ENCODE measurements at places on chromosomes 6 and 20.

- DNase-seq = no peak
These were observed 25.2 kb downstream of the TNFAIP3 start for GRCh38 chr6:137892271-137892708.

DNA sequence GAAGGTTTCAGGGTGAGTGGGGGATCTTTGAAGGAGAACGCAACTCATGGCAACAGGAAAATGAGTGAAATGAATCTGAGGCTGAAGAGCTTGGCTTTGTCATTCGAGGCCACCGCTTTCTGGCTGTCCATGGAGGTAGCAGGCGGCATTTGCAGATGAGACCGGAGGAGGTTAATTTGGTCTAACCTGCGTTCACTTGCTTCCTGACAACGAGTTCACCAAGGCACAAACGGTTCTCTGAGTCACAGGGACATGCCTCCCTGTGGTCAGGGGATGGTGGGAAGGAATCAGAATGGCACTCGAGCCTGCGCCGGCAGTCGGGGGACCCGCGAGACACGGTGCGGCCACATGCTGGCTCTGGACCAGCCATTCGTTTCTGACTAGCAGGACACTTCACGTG is 75.0 kb downstream of the IRF4 start:
- no peak for DNase-seq

DNA sequence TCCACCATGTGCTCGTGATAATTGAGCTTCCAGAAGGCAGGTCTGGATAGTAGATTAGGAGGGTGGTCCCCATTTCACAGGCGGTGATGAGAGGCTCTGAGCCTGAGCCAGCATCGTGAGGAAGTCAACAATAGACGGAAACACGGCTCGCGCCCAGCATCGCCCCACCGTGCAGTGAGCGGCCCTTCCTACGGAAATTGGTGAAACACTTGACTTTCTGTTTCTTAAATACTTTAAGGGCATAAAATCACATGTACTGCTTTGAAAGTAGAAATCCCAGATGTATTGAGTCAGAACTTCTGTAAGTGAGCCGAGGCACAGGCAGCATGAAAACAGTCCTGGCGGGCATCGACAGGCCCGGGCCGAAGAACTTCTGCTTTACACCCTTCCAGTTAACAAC is 4.3 kb upstream of the KIF25 start:
- no peak for DNase-seq

DNA sequence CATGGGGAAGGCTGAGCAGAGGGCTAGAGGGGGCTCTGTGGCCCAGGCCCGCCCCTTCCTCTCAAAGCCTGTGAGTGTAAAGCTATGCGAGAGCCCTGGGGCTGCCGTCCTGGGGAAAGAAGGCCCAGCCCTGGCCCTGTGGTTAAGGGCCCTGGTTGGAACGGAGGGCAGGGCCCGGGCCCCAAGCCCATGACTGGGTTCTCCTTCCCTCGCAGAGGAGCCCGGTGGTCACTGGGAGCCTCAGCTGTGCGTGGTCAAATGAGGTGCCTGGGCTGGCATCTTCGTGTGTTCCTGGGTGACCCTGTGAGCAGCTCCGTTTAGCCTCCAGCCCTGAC is 56.0 kb downstream of the SMOC2 start:
- DNase-seq = no peak

DNA sequence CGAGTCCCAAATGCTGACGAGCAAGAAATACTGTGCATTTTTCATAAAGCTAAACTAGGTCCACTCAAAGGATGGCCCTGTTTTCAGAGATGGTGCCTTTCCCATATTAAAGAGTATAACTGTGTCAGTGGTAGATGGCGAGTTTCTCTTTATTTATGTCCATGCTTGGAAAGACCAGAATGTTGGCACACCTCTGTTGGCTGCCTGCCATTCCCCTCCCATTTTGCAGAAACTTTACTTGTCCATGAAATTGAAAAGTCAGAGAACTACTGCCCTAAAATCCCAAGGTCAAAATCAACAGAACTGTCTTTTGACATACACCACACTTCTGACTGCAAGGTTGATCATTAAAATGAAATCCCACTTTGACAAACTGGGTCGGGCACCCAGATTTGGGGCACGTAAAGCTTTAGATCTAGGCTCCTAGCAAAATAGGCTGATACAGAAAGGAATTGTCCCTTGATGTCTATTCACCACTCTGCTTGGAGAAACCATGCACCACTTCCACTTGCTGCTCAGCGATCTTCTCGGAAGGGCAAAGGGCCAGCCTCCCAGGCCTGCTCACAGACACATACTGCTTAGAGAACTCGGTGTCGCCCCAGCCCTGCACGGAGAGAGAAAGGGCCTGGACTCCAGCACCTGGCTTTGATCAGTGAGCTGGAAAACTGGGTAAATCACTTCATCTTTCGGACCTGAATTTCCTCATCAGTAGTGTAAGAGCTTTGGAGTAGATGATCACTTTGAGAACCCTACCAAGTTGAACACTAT is 130.0 kb downstream of the AGPAT4 start:
- no peak for DNase-seq

GRCh38 chr20:35908007-35908406 is 46.3 kb downstream of the SCAND1 start:
- DNase-seq = no peak

DNA sequence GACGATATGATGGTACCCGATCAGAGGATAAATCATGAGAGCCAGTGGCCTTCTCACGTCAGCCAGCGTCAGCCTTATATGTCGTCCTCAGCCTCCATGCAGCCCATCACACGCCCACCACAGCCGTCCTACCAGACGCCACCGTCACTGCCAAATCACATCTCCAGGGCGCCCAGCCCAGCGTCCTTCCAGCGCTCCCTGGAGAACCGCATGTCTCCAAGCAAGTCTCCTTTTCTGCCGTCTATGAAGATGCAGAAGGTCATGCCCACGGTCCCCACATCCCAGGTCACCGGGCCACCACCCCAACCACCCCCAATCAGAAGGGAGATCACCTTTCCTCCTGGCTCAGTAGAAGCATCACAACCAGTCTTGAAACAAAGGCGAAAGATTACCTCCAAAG is 122.2 kb downstream of the TMEM242 start:
- DNase-seq = no peak

GRCh38 chr6:39256294-39256940 is 27.1 kb upstream of the KCNK5 start:
- DNase-seq = no peak

- DNase-seq = no peak
These were observed 56.2 kb downstream of the SSR1 start for GRCh38 chr6:7256785-7257184.

DNA sequence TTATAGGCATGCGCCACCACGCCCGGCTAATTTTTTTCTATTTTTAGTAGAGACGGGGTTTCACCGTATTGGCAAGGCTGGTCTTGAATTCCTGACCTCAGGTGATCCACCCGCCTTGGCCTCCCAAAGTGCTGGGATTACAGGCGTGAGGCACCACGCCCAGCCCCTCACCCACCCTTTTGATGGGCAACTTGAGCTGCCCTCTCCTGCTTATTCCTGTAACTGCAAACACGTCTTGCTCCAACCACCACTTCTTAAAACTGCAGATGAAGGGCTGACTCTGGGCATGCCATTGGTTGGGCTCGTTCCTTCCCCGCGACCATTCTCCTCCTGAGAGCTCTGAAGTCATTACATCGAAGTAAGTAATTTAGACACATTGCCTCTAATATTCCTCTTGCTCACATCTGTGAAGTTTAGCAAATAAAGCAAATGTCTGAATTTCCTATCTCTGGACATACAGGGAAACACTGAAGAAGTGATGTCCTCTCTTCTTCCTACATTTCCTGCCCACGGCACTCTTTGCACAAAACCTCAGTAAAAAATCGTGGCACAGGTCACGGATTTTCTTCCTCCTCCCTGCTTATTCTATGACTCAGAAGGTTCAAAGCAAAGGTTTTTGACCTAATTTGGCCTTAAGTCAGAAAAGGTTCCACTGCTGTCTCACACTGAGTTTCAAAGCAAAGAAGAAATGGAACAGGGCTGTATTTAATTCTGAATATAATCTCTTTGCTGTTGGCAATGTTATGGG is 117.5 kb downstream of the GMPR start:
- DNase-seq = no peak

DNA sequence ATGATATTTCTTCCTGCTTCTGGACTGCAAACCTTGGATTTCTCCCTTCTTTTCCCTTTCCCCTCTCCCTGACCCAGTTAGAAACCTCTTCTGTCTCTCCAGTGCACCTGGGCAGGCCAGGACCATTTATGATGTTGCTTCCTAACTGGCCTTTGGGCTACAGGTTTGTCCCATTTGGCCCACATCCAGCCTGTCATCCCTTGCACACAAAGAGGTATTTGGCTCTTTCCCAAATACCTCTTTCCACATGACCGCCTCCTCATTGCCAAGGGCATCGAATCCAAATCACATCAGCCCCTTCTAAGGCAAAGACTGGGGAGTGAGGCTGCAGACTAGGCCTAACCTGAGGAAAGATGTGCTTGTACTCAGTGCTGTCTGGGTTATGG is 13.6 kb downstream of the FGD2 start:
- no peak for DNase-seq

- DNase-seq = no peak
These were observed 57.3 kb downstream of the BCKDHB start for GRCh38 chr6:80163754-80164187.

GRCh38 chr20:588476-588875 is 21.6 kb downstream of the TCF15 start:
- DNase-seq = no peak

- DNase-seq = no peak
These were observed 121.8 kb upstream of the SLC35B3 start for GRCh38 chr6:8557014-8557748.

- no peak for DNase-seq
These were observed 68.8 kb downstream of the GJA1 start for GRCh38 chr6:121504227-121504626.

- DNase-seq = no peak
These were observed 228.2 kb downstream of the RFPL4B start for GRCh38 chr6:112575309-112575834.

GRCh38 chr6:56890683-56891429 is 64.1 kb upstream of the BEND6 start:
- no peak for DNase-seq

DNA sequence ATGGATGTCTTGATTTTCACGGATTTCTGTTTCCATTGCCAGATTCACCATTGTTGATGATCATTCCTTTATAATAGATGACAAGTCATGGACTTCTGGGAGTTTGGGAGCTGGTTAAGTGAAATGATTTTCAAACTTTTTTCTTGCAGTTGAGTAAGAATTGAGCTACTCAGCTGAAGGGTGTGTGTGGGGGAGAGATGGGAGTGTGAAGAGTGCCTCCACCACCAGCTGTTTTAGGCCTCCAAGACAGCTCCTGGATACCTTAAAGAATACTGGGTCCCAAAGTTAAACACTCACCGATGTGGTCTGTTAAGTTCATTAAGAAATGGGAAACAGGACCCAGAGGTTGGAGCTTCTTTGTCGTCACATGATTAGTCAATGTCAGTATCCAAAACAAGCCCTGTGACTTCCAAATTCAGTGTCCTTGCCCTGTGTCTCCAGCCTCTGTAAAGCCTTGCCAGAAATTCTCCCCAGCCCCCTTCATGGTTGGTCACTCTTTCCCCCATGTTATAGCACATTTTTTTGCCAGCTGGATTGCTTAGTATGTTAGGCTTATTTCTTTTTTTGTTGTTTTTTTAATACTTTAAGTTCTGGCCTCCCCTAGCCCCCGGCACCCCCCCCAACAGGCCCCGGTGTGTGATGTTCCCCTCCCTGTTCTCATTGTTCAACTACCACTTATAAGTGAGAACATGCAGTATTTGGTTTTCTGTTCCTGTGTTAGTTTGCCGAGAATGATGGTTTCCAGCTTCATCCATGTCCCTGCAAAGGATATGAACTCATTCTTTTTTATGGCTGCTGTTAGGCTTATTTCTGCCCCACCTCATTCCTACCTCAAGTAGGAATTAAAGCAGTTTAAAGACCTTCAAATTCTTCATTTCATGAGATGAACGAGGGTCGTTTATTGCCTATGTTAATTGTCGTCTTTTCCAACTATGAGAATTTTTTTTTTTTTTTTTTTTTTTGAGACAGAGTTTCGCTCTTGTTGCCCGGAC is 26.9 kb downstream of the BICRAL start:
- no peak for DNase-seq

DNA sequence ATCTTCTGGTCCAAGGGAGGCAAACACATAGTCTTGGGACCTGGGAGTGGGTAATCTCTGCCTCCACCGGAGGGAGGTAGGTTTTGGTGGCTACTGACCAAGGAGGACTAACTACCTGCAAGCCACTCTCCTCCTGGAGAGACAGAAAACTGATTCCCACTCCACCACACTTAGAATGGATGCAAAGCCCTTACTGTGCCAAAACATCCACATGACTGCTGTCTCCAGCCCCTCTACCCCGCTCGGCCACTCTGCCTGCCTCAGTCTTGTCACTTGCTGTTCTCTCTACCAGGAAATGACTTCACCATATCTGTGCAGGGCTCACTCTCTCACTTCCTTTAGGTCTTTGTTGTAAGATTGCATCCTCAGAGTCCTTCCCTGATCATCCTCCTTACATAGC is 129.5 kb upstream of the ARG1 start:
- DNase-seq = no peak

DNA sequence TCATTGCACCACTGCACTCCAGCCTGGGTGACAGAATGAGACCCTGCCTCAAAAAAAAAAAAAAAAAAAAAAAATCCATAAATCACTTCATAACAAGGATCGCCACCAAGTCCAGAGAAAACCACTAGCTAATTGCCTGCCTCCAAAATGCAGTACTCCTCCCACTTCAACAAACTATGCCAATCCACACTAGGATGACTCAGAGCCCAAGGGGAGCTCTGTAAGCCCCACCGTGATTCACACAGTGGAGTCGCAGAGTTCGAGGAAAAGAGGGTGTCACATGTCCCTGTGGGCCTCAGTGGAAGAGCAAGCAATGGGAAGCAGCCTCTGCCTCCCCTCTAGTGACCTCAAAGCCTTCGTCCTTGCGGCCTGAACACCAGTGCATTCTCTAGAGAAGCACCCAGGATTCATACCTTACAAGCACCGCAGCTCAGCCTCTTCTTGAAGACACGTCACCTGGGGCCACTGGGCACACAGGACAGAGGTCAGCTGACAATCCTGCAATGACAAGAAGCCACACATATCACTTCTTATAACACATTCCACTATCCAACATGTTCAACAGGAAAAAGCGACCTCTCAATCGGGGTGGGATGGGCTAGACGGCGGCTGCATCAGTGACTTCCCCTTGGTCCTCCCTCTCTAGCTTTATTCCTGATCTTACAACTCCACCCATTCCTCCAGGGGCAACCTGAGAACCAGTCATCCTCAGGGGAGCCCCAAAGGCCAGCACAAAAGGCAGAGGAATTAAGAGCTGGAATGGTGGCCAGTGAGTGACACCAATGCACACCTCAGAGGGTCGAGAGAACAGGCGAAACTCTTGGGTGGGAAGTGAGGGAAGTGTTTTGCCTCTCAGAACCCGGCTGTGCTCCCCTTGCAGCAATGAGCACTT is 8.9 kb downstream of the SNHG17 start:
- DNase-seq = no peak

GRCh38 chr20:542777-543368 is 717 bp downstream of the CSNK2A1 start:
- DNase-seq = peak; percentile 22

DNA sequence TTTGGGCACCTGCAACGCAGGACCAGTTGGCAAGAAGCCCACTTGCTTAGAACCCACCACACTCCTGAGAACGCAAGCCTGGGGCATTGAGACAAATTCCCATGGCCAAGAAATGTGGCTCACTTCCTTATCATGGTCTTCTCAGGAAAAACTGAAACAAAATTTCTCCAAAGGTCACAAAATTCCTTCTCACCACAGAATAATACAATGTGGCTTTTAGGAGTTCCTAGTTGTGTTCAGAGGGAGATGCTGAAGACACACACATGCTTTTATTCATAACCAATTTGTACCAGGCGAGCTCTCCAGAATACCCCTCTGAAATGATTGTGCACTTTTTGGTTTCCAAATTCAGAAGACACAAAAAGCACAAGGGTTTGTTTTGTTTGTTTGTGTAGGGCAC is 31.6 kb downstream of the ADTRP start:
- no peak for DNase-seq
